Cortex of kidney (tissue), 1 donor: ENCODE measurements at places on chromosomes 5 and 9.

GRCh38 chr9:87604886-87605588 is 107.4 kb downstream of the DAPK1 start:
- no peak for DNase-seq

- DNase-seq: no peak
Measured at GRCh38 chr5:8993031-8993430, 552.8 kb downstream of the SEMA5A start.

GRCh38 chr5:26691486-26691885 is 346.9 kb downstream of the CDH9 start:
- no peak for DNase-seq

DNA sequence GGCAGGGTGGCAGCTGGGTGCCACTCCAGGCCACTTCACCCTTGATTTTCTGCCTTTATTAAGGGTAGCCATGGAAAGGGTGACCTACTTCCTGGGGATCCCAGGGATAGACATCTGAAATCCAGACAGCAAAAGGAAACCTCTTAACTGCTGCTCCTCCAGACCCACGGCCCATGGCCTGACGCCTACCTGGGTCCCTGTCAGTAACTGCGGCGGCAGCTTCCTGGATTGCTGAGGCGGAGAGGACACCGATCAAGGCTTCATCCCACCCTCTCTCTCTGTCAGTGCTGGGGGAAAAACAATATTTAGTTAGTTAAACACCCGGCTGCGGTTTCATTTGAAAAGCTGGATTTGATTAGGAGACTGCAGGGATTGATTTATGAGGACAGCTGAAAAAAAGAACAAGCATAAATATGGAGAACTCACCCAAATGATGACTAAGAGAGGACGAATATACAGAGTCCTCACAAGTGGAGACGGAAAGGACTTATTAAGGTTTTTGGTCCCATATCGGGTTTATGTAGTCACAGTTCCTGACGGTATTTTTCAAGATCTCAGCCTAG is 158.7 kb upstream of the KLF4 start:
- no peak for DNase-seq

DNA sequence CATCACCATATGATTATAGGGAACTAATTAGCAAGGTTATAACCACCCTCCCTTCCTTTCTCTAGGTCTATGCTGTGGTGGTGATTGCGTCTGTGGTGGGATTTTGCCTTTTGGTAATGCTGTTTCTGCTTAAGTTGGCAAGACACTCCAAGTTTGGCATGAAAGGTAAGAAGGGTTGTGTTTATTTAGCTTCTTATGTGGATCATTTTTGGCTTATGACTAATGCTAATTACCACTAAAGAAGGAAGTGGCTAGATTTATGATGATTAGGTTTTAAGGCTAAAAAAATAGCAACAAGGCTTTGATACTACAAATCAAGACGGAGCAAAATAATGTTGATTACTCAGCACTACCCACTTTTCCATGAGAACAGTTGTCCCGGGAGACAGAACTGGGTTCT is 82.4 kb downstream of the NTRK2 start:
- no peak for DNase-seq

DNA sequence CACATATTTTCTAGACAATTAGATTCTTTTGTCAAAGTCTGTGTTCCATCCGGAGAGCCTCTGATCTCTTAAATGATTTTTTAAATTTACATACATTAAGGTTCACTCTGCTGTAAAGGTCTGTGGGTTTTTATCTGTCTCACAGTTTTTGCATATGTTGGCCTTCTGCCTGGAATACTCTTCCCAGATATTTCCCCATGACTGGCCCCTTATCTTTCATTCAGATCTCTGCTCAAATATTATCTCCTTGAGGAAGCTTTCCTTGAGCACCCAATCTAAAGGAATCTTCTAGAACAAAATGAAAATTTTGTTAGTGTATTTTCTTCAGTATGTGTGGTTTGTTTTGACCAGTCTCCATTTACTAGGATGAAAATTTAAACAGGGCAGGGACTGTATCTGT is 26.3 kb downstream of the FAF2 start:
- no peak for DNase-seq

GRCh38 chr5:143025971-143026370 is 255.8 kb downstream of the ARHGAP26 start:
- no peak for DNase-seq

DNA sequence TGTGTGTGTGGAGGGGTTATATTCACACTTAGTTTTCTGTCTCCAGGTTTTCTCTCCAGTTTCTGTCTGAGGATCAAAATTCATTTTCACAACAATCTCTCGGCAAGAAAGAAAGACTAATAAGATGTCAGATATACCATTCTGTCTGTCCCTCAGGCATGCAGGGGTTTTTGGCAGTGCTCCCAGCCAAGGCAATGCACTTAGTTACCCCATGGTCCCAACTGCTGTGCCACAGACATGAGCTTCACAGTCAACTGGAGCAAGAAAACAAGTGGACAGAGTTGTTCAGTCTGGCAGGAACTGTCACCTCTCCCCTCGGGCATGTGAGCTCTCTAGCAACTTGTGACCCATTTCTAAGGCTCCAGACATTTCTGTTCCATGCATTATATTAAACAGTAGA is 101.7 kb upstream of the LHFPL2 start:
- DNase-seq: no peak

DNA sequence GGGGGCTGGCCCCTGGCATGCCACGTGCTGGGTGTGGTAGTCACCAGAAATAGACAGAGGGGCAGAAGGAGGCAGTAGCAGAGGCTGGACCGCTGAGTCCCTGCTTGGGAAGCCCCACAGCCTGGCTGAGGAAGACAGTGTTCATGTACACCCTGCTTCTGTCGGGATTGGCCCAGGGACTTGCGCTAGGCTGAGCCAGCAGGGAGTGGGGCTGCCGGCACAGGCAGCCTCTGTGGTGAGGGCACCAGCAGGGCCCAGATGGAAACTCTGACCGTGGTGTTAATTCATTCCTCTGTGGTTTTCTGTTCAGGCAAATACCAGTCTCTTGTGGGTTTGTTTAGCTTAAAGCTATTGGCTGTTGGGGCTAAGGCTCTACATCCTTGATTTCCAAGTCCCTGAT is 108.6 kb upstream of the RAD23B start:
- DNase-seq: no peak

DNA sequence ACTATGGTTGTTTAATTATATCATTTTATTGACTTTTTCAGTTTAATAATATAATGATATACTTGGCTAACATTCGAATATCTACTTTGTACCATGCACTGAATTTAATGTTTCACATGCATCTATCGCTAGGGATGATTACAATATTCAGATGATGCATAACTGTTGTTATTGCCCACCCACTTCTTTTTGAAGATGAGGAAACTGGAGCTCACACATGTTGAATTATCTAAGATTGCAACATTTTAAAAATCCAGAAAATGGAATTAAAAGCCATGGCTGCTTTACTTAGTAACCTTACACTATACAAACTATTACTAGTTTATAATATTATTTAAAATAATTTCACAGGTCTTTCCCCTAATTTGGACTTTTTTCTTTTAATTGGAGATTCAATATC is 171.7 kb downstream of the TLR4 start:
- no peak for DNase-seq
